ENCODE measurements at places on chromosomes 13 and 19.

DNA sequence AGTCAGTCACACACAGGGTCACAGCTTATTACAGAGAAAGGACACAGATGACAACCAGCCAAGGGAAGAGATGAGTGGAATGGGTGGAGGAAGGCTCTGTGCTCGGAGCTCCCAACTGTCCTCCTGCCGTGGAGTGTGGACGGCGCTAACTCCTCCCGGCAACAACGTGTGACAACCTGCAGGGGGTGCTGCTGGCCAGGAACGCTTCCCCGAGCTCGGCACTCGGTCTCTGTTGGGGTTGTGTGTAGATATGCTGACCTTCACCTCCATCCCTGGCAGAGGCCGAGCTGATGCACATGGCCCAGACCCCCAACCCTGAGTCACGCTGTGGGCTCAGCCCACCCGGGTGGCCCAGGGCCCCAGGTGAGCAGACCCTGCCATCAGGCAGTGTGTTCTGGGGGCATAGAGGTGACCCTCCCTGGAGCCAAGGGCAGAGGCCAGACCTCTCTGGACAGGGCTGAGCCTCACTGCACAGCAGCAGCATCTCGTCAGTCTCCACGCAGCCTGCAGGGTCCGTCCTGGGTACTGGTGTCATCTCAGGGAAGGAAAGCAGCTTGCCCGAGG is 14.1 kb downstream of the ZNF444 start:
- DNase-seq, result no peak

GRCh38 chr19:41811036-41811435 is 14.6 kb downstream of the CEACAM3 start:
- DNase-seq, result no peak

DNA sequence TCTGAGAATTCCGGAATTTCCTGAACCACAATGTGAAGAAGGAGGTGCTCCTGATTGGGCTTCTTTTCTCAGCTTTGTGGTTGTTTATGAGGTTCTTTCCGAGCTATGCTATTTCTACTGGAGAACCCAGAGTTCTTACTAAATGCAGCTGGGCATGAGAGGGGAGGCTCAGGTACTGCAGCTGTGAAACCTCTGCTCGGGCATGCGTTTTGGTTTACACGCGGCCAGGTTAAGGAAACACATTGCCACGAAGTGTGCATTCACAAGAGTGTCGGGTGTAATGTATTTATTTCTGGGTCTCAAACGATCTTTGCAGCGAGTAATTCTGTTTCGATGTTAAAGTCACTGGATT is 661 bp upstream of the MIR17HG start:
- no peak for DNase-seq

- no peak for DNase-seq
Measured at GRCh38 chr13:109734002-109734785, 52.2 kb downstream of the IRS2 start.

GRCh38 chr13:111857846-111858560 is 208.9 kb upstream of the SOX1 start:
- DNase-seq, result no peak

GRCh38 chr13:20360041-20360491 is 127.9 kb upstream of the GJB6 start:
- no peak for DNase-seq
